ENCODE measurements at places on chromosomes 5 and 9. TPM values are rescaled to one million over a fixed set of nuclear protein-coding genes. Genes with fewer than 3 reads are reported as not detected.

Gene HTR4
- total RNA-seq = not detected

Gene C5
- total RNA-seq = 1.6 TPM

Gene AGPAT2
- total RNA-seq = 38.3 TPM

Gene MYMK
- not detected for total RNA-seq

Gene HACD4
- total RNA-seq = 0.26 TPM

Gene PCDHGA1
- total RNA-seq = 0.26 TPM

Gene DBH
- not detected for total RNA-seq

Gene OLFM1
- total RNA-seq = 16.2 TPM

Gene TMEM267
- total RNA-seq = 4.6 TPM

Gene CTXN3
- not detected for total RNA-seq

Gene SNCB
- 0.76 TPM for total RNA-seq

Gene CCNI2
- total RNA-seq = under 0.01 TPM

Gene FRMD3
- total RNA-seq = 0.76 TPM

Gene CDH9
- not detected for total RNA-seq

Gene ZNF618
- 6.8 TPM for total RNA-seq

Gene PCDHA9
- under 0.01 TPM for total RNA-seq

Gene CARD9
- total RNA-seq = 0.13 TPM

Gene IL17B
- total RNA-seq = not detected

Gene NR6A1
- total RNA-seq = 1.4 TPM

Gene FOXD4
- 0.13 TPM for total RNA-seq

Gene IQGAP2
- total RNA-seq = 3.2 TPM

Gene ACOT12
- total RNA-seq = not detected
